ENCODE measurements at places on chromosomes 5 and 9.
A peak's percentile ranks its signal among the peaks of the same experiment; 100 is the strongest.

- DNase-seq, result no peak
Observed at GRCh38 chr9:36174731-36175130, 5.5 kb downstream of the CCIN start.

GRCh38 chr9:88077071-88077617 lies 61.1 kb downstream of the SPATA31C2 start:
- no peak for DNase-seq

DNA sequence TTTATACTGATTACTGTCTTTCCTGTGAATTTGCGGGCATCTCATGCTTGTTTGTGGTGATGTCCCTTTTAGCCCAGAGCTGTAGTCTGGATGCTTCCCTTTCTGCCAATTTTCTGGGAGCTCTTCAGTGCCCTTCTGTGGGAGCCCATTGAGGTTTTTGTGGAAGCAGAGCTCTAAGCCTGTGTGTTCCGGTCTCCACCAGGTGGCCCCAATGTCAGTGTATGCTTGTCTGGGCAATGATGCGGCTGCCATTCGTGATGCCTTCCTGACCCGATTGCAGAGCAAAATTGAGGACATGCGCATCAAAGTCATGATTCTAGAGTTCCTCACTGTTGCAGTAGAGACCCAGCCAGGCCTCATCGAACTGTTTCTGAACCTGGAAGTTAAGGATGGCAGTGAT lies 35.1 kb downstream of the SH3GLB2 start:
- no peak for DNase-seq

GRCh38 chr5:108937221-108937620 lies 189.5 kb downstream of the FER start:
- no peak for DNase-seq

GRCh38 chr5:148443241-148443640 lies 59.5 kb downstream of the FBXO38 start:
- DNase-seq, result no peak

DNA sequence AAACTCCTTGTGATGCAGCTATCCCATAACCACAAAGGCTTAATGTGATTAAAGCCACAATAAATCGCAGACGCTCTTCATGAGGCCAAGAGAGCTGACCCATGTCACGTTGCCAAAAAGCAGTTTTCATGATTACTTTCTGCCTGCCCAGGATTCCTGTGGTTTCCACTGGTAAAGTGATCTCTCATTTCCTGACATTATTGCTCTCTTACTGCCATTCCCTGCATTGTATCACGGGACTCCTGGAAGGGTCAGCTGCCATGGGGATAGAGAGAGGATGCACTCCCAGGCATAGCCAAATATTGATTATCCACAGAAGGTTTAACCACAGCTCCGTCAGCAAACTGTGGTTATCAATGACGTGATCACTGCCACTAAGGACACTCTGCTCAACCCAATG lies 103.8 kb upstream of the SLC1A3 start:
- peak; percentile 98 for DNase-seq

GRCh38 chr5:140855772-140856674 lies at the start of gene PCDHA10:
PCDHA10 (plus strand) TSS chr5:140855897; CDS start chr5:140856049, 152 bp downstream.
- peak; percentile 6 for DNase-seq

GRCh38 chr5:56152437-56152836 lies 80.7 kb downstream of the ANKRD55 start:
- DNase-seq, result no peak

- DNase-seq, result no peak
Observed at GRCh38 chr5:83219495-83219894, 142.1 kb downstream of the XRCC4 start.

GRCh38 chr9:137611623-137612609 lies 6.4 kb downstream of the ARRDC1 start:
- peak; percentile 94 for DNase-seq

- DNase-seq, result no peak
Observed at GRCh38 chr9:19358701-19359100, 21.3 kb downstream of the RPS6 start.

DNA sequence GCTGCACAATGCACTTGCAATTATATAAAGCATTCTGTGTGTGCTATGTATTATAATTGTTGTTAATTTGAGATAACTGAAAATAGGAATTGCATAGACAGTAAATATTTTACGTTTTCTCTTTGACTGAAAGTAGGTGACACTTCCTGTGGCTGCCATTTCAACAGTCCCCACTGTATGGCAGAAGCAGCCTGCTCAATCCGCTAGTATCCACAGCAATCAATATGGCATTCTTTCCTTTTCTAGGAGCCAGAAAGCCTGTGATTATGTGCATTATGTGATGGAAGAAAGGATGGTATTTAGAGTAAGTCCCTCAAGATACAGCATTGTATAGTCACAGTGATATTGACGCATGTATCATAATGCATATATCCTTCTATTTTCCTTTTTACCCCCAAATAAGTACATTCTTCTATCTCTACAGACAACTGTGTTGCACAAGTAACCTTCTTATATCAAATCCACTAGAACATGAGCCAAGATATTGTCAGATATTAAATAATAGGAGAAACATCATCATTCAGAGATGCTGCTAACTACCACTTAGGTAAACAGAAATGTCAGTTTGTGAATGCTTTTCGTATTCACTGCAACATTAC lies 59.7 kb downstream of the CARTPT start:
- DNase-seq, result peak; percentile 10

DNA sequence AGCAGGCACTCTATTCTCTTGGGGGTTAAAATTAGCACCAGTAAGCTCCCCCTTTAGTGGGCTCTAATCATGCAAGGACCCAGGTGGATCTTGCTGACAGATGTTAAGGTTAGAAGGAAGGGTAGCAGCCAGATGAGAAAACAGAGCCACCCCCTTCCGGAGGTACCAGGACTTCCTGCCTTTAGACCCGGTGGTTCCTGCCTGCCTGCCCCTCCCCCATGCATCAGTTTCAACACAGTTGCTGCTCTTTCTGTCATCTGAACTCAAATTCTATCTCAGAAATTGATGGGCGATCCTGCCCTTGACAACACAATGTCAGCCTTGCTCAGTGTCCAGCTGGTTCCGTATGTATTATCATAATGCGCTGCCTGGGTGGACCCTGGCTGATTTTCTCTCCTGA lies 287.3 kb downstream of the EBF1 start:
- DNase-seq, result no peak

GRCh38 chr9:95645992-95646391 lies 129.2 kb upstream of the PTCH1 start:
- DNase-seq, result peak; percentile 36

DNA sequence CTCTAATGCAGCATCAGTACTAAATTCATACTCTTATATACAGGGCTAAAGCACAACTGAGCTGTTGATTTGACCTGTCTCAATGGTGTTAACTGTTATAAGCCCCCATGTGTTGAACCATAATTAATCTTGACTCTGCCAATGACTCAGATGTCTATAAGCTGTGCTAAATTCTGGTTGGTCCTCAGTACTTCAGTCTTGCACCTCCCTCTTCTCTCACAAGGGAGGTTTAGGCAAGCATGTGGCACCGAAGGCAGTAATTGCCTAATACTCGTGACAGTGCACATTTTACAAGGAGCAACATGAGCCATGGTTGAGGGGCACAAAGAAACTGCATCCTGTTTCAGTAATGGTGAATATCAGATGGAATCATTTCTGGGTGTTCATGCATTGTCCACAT lies 255.9 kb downstream of the TRPM3 start:
- no peak for DNase-seq

DNA sequence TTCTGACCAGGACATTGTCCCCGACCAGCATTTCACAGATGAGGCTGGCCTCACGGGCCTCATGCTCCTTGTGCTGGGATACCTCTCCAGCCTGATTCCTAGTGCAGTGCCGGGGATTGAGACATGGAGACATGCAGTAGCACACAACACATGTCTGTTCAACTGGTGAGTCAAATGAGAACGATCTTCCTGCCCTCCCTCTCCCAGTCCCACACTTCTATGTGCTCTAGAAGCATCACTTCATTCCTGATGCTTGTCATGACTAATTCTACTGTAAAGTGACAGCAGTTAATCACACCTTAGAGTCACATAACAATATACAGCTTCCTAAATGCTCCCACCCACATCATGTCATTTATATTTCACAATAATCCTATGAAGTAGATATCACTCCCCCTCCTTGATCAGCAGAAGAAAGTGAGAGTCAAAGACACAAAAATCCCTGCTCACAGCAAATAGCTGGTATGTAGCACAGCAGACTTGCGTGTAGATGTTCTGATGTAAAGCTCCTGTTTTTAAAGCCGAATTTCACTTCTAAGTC lies 101.8 kb downstream of the CCDC192 start:
- DNase-seq, result no peak

DNA sequence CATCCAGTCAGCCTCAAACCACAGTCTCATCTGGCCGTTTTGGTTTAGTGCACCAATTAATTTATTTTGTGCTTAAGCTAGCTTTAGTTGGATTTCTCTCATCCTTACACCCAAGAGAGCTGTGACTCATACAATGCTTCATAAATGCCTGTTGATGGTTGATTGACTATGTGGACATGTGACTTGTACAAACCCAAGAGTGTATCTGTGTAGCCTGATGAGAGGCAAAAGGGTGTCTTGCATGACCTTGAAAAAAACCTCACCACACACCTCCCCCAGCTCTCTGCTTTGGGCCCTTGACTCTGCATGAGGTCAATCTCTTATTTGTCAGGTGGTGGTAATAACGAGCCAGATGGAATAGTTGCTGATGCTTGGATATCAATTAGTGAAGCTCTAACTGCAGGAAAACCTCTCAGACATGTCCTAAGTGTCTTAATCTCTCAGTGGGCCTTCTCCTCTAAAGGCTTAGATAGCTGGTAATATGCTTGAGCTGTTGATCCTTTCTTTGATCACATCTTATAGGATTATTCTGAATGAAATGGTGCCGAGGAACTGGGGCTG lies 10.6 kb upstream of the GLRA1 start:
- no peak for DNase-seq

DNA sequence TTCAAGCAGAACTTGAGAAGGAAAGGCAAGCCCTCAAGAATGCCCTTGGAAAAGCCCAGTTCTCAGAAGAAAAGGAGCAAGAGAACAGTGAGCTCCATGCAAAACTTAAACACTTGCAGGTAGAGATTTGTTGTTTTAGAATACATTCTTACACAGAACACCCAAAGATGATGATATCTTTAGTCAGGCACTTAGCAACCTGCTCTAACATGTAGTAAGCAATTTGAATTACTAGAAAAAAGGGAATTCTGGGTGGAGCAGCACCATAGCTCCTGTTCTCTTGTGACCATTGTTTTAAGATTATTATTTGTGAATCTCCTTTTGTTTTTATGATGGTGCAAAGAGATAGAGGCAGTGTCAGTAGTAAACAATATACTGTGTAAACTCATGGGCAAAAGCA lies 63.1 kb downstream of the RAB14 start:
- no peak for DNase-seq

GRCh38 chr9:128192601-128193371 lies 1.4 kb upstream of the CIZ1 start:
- DNase-seq, result no peak

DNA sequence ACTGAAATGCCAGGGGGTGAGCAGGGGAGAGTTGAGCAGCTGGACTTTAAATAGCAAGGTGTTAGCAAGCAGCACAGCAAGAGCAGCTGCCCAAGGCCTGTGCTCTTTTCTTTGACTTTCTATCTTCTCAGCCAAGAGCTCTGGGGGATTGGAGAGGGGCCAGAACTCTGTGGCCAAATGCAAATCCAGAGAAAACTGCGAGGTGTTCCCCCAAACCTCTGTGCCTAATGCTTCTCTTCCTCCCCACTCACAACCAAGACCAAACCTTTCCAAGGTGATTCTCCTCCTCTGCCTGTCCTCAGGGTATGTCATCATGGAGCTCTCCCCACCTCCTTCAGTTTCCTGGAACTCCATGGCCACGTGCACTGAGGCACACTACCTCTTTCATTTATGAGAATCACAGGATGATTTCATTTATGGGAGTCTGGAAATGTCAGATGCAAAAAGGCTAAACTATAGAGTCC lies 118.7 kb upstream of the WWC1 start:
- DNase-seq, result no peak

GRCh38 chr9:103458826-103459225 lies 463.7 kb downstream of the CYLC2 start:
- DNase-seq, result no peak

DNA sequence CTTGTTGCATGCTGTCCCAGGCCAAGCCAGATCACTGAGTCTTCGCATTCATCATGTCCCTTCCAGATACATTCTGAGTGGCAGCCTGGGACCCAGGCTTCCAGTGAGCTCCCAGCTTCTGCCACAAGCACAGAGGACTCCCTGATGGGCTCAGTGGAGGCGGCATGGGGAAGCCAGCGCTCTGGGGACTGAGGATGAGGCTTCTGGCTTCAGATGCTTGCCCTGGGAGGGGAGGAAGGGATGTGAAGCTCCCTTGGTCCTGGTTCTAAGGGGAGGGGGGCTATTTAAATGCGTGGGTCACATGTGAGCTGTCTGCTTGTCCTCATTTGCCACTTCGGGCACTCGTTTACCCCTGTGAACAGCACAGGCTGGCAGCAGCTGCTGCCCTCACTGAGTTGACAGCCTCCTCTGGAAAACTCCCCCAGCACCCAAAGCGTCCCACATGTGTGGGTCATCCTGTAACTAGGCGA lies 174.0 kb downstream of the NR3C1 start:
- DNase-seq, result no peak

- no peak for DNase-seq
Observed at GRCh38 chr5:91059409-91059808, 323.7 kb downstream of the ARRDC3 start.

GRCh38 chr5:132104556-132104955 lies 31.0 kb downstream of the CSF2 start:
- no peak for DNase-seq

DNA sequence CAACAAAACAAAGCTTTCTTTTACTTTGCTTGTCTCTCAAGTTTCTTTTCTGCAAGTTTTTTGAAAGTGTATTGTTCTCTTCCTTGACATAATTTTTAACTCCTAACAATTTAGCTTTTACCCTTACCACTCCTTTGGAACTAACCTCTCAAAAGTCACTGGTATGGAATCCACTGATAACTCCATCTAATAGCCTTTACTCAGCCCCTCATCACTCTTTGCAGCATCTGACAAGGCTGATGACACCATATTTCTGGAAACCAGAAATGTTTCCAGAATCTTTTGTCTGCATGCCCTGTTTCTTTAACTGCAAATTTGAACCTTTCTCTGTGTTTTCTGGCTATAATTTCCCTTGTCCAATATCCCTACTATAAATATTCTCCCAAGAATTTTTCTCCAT lies 46.5 kb downstream of the ZNF474 start:
- DNase-seq, result no peak

DNA sequence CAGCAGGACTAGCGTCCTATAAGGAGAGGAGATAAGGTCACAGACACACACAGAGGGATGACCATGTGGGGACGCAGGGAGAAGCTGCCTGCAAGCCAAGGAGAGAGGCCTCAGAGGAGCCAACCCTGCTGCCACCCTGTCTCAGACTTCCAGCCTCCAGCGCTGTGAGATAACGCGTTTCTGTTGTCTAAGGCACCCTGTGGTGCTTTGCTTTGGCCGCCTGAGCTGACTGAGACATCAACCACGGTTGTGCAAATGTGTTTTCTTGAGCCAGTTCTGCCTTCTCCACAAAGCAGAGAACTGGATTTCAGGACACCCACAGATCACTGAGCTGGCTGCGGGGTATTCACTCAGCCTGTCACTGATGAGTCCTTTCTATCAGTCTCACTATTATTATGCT lies 149.1 kb downstream of the NXNL2 start:
- DNase-seq, result no peak
